Activated T-cell treated with anti-CD3 and anti-CD28 coated beads, Interleukin-2, amount 50 U/mL, for 24 hours (primary cell): ENCODE measurements at places on chromosomes 3 and 15.

GRCh38 chr3:32882603-32883025 lies 64.8 kb downstream of the TRIM71 start:
- peaks cover 18% of the 10 kb centered on the region for H3K27me3 ChIP-seq
- H3K27ac ChIP-seq: peak overlapping the region; percentile 20
- no peak for DNase-seq
- no peak overlapping the region for H3K4me3 ChIP-seq
- peaks cover 15% of the 10 kb centered on the region for H3K4me1 ChIP-seq
- H3K36me3 ChIP-seq: no peaks in the 10 kb centered on the region

GRCh38 chr15:85687329-85687728 lies 107.4 kb downstream of the KLHL25 start:
- H3K4me1 ChIP-seq: peaks cover 59% of the 10 kb centered on the region
- no peak overlapping the region for H3K4me3 ChIP-seq
- peaks cover 71% of the 10 kb centered on the region for H3K36me3 ChIP-seq
- no peaks in the 10 kb centered on the region for H3K27me3 ChIP-seq
- peak overlapping the region; percentile 93 for H3K27ac ChIP-seq
- no peak for DNase-seq

DNA sequence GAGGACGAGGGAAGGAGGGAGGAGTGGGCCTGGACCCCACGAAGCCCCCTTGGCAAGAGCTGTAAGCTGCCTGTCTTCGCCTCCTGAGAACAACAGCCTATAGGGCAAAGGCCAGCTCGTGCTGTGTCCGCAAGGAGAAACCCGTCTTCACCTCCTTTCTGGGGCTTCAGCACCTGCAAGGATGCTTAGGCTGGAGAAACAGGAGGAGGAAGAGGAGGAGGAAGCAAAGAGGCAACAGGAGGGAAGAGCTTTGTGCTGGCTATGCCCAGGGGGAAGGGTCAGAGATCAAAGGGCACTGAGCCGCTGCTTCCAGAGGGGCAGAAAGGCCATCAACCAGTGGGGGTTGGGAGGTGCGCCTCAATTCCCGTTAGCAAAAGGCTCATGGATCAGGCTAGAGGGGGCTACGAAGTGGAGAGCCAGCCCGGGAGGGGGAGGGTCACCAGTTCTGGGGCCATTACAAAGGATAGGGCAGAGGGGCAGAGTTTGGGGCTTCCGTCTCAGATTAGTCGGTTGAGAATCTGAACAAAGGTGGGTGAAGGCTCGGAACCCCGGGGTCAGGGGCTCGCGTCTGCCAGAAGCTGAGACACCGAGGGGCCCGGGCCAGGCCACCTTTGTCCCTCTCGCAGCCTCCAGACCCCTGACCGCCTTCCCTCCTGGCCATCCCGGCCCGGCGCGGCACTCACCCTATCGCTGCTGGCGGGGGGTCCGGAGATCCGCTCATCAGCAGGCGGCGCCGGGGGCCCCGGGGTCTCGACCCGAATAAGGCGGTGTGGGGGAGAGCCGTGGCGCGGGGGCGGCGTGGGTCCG lies 792 bp downstream of the SHF start:
- peak overlapping the region; percentile 83 for H3K27ac ChIP-seq
- peak; percentile 51 for DNase-seq
- H3K27me3 ChIP-seq: no peaks in the 10 kb centered on the region
- no peaks in the 10 kb centered on the region for H3K36me3 ChIP-seq
- H3K4me3 ChIP-seq: peak overlapping the region; percentile 79

- no peak for DNase-seq
- H3K36me3 ChIP-seq: no peaks in the 10 kb centered on the region
- H3K4me1 ChIP-seq: no peaks in the 10 kb centered on the region
Observed at GRCh38 chr3:65401359-65402305, 637.1 kb downstream of the MAGI1 start.

GRCh38 chr3:36874424-36874823 lies 70.4 kb downstream of the TRANK1 start:
- H3K4me1 ChIP-seq: peaks cover 39% of the 10 kb centered on the region
- no peak overlapping the region for H3K27ac ChIP-seq
- H3K4me3 ChIP-seq: no peak overlapping the region
- no peak for DNase-seq
- H3K27me3 ChIP-seq: no peaks in the 10 kb centered on the region
- peaks cover 25% of the 10 kb centered on the region for H3K36me3 ChIP-seq

- no peaks in the 10 kb centered on the region for H3K27me3 ChIP-seq
- H3K4me1 ChIP-seq: no peaks in the 10 kb centered on the region
- H3K36me3 ChIP-seq: no peaks in the 10 kb centered on the region
Observed at GRCh38 chr15:54035616-54036015, 57.4 kb downstream of the UNC13C start.

DNA sequence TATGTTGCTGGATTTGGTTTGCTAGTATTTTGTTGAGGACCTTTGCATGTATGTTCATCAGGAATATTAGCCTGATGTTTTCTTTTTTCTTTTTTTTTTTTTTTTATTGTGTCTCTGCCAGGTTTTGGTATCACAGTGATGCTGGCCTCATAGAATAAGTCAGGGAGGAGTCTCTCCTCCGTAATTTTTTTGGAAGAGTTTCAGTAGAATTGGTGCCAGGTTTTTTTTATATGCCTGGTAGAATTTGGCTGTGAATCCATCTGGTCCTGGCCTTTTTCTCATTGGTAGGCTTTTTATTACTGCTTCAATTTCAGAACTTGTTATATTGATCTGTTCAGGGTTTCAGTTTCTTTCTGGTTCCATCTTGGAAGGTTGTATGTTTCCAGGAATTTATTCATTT lies 165.8 kb downstream of the VPS8 start:
- H3K4me1 ChIP-seq: peaks cover 2% of the 10 kb centered on the region
- no peak overlapping the region for H3K27ac ChIP-seq
- no peak overlapping the region for H3K4me3 ChIP-seq
- no peak for DNase-seq
- H3K36me3 ChIP-seq: peaks cover 82% of the 10 kb centered on the region

DNA sequence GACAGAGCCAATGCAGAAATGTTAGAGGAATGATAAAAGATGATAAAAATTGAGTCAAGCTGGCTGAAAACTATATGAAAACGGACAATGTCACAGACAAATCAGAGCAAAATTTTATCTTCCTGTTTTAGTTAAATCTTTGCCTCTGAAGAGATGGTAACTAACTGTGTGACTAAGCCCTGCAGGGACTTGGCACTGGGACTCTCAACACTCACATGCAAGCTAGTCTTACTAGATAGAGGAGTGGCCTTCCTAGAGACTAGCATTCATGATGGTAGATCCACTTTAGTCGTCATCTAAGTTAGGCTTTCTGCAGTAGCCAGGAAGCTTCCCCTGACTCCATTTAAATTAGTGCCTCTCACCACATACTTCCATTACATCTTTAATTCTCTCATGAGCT lies 4.1 kb downstream of the CCDC191 start:
- peaks cover 11% of the 10 kb centered on the region for H3K4me1 ChIP-seq
- no peaks in the 10 kb centered on the region for H3K27me3 ChIP-seq
- no peak overlapping the region for H3K4me3 ChIP-seq
- no peak for DNase-seq
- no peak overlapping the region for H3K27ac ChIP-seq

- no peaks in the 10 kb centered on the region for H3K27me3 ChIP-seq
- no peaks in the 10 kb centered on the region for H3K4me1 ChIP-seq
- H3K36me3 ChIP-seq: peaks cover 93% of the 10 kb centered on the region
Observed at GRCh38 chr15:43402255-43402654, 31.4 kb downstream of the TUBGCP4 start.

GRCh38 chr3:159273608-159274007 lies 471.8 kb downstream of the MFSD1 start:
- no peak for DNase-seq
- H3K36me3 ChIP-seq: no peaks in the 10 kb centered on the region
- H3K27me3 ChIP-seq: peaks cover 2% of the 10 kb centered on the region

DNA sequence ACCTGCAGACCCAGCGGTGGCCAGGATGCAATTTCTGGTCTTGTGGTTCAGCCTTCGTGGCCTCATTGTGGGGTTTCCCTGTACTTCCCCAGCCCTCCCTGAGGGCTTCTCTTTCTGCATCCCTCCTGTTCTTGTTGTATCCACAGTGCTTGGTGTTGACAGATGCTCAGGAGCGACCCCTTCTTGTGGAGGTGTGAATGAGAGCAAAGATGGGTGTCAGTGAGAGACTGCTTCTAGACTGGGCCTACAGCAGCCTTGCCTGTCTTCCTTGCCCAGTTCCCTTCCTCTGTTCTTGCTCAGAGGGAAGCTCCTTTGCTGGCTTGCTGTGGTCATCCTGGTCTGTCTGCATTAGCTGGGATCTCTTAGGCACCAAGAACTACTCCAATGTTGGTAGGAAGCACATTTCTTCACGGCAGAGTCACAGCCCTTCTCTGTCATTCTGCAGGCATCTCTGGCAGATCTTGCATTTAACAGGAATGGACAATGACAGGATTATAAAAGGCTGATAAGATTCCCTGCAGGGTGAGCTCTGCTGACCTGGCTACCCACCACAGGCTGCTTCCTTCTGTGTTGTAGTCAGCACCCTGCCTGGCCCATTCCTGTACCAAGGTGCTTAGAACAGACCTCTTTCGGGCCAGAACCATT lies 317.8 kb upstream of the C2CD4B start:
- no peak overlapping the region for H3K27ac ChIP-seq
- no peak overlapping the region for H3K4me3 ChIP-seq
- DNase-seq: no peak
- H3K4me1 ChIP-seq: no peaks in the 10 kb centered on the region
- H3K27me3 ChIP-seq: peaks cover 3% of the 10 kb centered on the region

GRCh38 chr3:149129326-149130205 lies at the start of gene HPS3:
Gene HPS3, plus strand, starts transcription at chr3:149129638. Its CDS starts 86 bp downstream, at chr3:149129724.
- H3K4me1 ChIP-seq: peaks cover 45% of the 10 kb centered on the region
- peaks cover 20% of the 10 kb centered on the region for H3K36me3 ChIP-seq
- H3K27ac ChIP-seq: peak within 1 kb of the TSS; percentile 88
- peak within 1 kb of the TSS; percentile 90 for H3K4me3 ChIP-seq
- DNase-seq: peak; percentile 88

- H3K27ac ChIP-seq: peak overlapping the region; percentile 64
- no peaks in the 10 kb centered on the region for H3K27me3 ChIP-seq
- H3K4me1 ChIP-seq: peaks cover 84% of the 10 kb centered on the region
- no peak for DNase-seq
Observed at GRCh38 chr15:67074886-67075229, 9.5 kb downstream of the SMAD3 start.

DNA sequence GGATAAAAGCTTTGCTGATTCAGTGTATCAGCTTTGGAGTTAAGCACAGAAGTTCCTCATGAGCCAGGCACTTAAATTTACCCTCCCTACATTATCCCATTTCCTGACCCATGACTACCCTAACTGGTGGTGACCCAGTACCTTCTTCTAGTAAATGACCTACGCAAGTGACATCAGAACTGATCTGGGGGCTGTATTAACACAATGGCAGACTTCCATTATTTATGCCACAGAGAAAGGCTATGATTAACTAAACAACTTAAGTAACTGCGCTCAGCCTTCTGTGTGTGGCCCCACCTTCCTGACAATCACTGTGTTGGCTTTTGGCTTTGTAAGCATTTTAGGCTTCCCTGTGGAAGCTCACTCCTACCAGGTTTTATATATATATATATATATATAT lies 1.9 kb downstream of the MB21D2 start:
- H3K4me3 ChIP-seq: peak overlapping the region; percentile 49
- H3K27ac ChIP-seq: no peak overlapping the region
- peaks cover 33% of the 10 kb centered on the region for H3K4me1 ChIP-seq
- DNase-seq: no peak
- H3K27me3 ChIP-seq: peaks cover 70% of the 10 kb centered on the region

DNA sequence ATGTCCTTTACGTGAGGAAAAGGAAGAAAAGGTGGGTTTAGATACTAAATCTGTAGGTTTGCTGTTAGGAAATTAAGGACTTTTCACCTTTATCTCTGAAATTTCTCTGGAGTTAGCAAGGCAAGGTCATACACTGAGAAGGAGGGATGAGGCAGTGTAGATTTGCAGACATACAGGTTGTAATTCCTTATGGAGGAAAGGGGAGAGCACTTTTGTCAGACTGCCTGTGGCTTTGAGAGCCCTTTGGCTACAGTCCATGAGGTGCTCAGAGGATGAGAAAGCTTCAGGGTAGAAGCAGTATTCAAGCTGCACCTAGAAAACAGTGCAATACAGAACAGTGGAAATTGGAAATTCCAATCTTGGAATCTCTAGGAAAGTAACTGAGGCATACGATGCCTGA lies 8.3 kb downstream of the RPL14 start:
- peak overlapping the region; percentile 84 for H3K27ac ChIP-seq
- H3K36me3 ChIP-seq: peaks cover 71% of the 10 kb centered on the region
- no peak for DNase-seq
- H3K4me1 ChIP-seq: peaks cover 30% of the 10 kb centered on the region
- H3K27me3 ChIP-seq: no peaks in the 10 kb centered on the region
- no peak overlapping the region for H3K4me3 ChIP-seq

GRCh38 chr15:65049418-65049840 lies 4.2 kb downstream of the SLC51B start:
- H3K27ac ChIP-seq: peak overlapping the region; percentile 52
- peak; percentile 88 for DNase-seq
- peak overlapping the region; percentile 49 for H3K4me3 ChIP-seq
- H3K4me1 ChIP-seq: peaks cover 13% of the 10 kb centered on the region
- no peaks in the 10 kb centered on the region for H3K27me3 ChIP-seq

- H3K27me3 ChIP-seq: no peaks in the 10 kb centered on the region
- no peaks in the 10 kb centered on the region for H3K36me3 ChIP-seq
- H3K4me3 ChIP-seq: no peak overlapping the region
- H3K27ac ChIP-seq: no peak overlapping the region
Observed at GRCh38 chr3:29176501-29176900, 104.4 kb upstream of the RBMS3 start.

DNA sequence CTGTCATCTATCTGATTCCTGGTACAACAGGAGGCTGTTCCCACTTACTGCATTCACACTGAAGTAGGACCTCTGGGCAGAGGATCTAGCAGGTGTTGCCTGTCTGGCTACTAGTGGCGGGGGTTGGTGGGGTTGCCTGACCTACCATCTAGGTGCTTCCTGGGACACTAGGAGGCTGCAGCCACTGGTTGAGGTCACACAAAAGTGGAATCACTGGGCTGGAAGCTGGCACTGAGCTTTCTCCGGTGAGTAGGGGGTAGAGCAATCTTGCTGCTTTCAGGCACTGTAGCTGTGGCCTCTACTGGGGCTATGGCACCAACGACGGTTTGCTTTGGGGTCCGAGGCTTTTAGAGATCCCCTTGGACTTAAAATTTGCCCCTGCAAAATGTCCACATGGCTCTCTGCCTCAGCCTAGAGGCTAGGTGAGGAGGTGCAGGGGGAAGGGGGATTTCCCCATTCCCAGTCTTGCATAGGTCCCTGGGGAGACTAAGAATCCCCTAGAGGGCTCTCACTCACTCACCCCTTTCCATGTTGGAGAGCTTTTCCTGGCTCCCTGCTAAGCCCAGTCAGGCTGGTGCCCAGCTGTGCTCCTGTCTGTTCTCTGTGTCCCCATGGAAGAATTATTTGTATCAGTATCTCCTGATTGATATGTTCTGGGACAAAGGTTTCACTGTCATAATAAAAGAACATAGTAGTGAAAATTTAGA lies 397.7 kb upstream of the EPHA6 start:
- no peak overlapping the region for H3K27ac ChIP-seq
- H3K4me1 ChIP-seq: no peaks in the 10 kb centered on the region
- H3K4me3 ChIP-seq: no peak overlapping the region
- H3K27me3 ChIP-seq: no peaks in the 10 kb centered on the region
- H3K36me3 ChIP-seq: no peaks in the 10 kb centered on the region

DNA sequence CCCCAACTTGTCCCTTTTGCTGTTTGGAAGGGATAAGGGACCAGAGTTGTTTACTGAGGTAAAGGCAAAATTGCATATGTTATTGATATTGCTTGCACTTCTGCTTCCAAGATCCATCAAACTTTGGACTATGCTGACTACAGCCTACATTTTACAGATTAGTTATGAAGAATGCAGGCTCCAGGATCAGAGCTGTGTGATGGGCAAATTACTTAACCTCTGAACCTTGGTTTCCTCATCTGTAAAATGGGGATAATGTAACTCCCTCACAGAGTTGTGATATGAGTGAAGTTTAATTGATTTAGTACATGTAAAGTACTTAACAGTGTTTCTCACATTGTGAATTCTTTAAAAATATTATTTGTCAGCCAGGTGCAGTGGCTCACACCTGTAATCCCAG lies 15.9 kb downstream of the FAIM start:
- no peak overlapping the region for H3K4me3 ChIP-seq
- H3K27ac ChIP-seq: no peak overlapping the region
- no peak for DNase-seq
- H3K27me3 ChIP-seq: no peaks in the 10 kb centered on the region
